ENCODE measurements at places on chromosomes 2 and 18.

GRCh38 chr2:69309351-69310110 lies 77.5 kb downstream of the GFPT1 start:
- DNase-seq = no peak

DNA sequence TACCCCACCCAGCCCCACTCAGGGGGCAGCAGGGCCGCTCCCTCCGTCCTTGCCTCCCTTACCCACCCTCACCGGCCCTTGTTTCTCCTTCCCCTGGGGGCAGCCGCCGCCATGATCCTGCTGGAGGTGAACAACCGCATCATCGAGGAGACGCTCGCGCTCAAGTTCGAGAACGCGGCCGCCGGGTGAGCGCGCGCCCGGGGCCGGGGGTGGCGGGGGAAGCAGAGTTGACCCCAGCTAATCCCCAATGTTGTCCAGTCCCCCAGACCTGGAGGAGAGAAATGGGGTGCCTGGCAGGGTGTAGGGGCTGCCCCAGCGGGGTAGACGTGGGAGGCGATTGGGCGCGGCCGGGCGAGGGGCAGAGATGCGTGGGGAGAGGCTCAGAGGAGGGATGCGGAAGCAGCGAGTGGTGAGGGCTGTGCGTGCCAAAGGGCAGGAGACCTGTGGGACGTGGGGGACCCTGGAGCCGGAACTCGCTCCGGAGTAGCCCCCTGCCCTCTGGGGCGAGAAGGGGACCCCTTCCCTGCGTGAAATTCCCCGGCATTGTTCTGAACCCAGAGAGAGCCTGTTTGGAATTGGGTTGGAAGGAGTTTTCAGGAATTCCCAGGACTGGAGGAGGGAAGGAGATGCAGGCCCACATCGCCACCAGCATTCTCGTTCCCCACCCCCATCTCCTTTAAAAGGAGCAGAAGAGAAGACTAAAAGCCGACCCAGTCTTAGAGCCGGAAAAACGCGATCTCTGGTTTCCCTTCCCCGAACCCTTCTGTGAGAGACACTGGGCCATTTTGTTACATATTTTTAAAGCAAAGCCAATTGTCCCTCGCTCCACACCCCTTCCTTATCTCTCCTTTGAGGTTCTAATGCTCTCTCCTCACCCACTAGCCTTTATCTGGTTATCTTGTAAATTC lies 625 bp downstream of the ARPC2 start:
- peak; percentile 58 for DNase-seq

DNA sequence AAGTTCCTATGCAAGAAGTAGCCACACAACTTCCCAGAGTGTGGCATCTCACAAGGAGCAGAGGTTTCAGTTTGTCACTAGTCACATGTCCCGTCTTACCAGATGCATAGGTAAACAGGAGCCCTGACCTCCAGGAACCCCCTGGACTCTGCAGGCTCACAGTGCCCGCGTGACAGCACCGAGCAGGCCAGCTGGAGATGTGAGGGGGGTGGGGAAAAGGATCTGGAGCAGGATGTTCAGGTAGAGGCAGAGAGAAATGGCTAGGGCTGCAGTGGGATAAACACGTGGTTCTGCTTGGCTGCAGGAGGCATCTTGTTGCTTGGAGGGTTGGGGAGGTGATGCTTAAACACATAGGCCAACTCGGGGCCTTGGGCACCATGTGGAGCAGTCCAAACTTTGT lies 54.2 kb downstream of the IMPA2 start:
- no peak for DNase-seq

GRCh38 chr2:121015971-121016485 lies 269.0 kb downstream of the TFCP2L1 start:
- no peak for DNase-seq

DNA sequence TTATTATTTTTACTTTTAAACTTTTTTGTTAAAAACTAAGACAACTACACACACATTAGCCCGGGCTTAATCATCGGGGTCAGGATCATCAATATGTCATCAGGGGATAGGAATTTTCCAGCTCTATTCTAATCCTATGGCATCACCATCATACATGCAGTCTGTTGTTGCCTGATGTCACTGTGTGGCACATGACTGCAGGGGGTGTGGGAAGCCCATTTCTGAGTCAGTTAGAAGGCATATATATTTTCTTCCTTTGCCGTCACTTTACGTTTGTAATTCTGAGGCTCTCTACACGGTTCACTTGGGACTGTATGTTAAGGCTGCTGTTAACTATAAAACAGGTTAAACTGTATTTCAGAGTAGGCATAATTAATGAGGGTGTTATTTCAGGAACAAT lies 144.4 kb upstream of the ITGA6 start:
- DNase-seq = no peak

GRCh38 chr2:221166292-221166691 lies 405.8 kb downstream of the EPHA4 start:
- DNase-seq = no peak

- DNase-seq = no peak
Observed at GRCh38 chr2:220593526-220593925, 966.1 kb downstream of the SLC4A3 start.

GRCh38 chr18:6203791-6204190 lies 210.9 kb downstream of the L3MBTL4 start:
- no peak for DNase-seq

GRCh38 chr18:80009661-80010550 lies 21.5 kb upstream of the TXNL4A start:
- no peak for DNase-seq

GRCh38 chr2:100260712-100261620 lies 61.3 kb downstream of the LONRF2 start:
- DNase-seq = no peak

DNA sequence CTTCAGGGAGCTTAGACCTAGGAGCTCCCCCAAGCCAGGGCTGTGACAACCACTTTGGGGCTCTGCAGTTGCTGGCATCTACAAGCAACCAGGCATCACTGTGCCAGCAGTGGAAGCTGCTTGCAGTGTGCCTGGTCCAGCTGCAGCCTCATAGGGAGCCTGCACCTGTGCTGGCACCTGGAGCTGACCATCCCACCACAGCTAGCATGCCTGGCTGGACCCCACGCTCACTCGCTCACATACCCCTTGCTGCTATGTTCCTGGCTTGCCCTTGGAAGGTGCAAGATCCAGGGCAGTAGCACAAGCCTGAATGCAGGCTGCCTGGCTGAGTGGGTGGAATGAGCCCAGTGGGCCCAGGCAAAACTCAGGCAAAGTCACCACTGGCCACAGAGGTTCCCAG lies 82.5 kb downstream of the ZNF804A start:
- DNase-seq = no peak

GRCh38 chr2:217988840-217989204 lies 14.0 kb downstream of the TNS1 start:
- DNase-seq = no peak

GRCh38 chr2:25724756-25725155 lies 51.4 kb upstream of the DTNB start:
- no peak for DNase-seq

GRCh38 chr2:19369341-19369955 lies 11.0 kb upstream of the OSR1 start:
- no peak for DNase-seq

- DNase-seq = no peak
Observed at GRCh38 chr2:185006481-185006880, 408.2 kb downstream of the ZNF804A start.

DNA sequence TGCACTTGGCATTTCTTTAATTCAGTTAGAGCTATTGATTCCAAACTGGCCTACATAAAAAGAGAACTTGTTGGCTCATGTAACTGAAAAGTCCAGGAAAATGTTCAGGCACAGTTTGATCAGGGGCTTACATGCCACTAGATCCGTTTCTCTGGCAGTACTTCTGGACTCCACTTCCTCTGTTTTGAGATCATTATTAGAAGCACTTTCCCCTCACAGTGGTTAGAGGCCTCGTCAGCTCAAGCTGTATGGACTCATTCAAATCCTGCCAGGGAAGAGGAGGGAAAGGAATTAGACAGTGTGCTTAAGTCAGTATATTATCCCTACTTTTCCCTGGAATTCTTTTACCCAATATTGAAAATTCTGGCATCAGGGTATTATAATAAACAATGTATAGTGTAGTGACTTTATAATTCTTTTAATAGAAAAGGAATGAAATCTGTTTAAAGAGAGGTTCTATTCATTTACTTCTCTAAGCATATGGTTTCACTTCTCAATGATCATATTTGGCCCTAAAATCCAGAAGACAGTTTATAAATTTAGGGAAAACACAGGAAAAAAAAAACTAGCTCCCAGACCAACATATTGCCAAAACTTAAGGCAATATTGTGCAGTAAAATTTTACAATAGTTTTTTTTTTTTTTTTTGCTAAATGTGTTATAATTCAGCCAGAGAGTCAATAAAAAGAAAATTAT lies 92.0 kb downstream of the ARMC9 start:
- DNase-seq = no peak

DNA sequence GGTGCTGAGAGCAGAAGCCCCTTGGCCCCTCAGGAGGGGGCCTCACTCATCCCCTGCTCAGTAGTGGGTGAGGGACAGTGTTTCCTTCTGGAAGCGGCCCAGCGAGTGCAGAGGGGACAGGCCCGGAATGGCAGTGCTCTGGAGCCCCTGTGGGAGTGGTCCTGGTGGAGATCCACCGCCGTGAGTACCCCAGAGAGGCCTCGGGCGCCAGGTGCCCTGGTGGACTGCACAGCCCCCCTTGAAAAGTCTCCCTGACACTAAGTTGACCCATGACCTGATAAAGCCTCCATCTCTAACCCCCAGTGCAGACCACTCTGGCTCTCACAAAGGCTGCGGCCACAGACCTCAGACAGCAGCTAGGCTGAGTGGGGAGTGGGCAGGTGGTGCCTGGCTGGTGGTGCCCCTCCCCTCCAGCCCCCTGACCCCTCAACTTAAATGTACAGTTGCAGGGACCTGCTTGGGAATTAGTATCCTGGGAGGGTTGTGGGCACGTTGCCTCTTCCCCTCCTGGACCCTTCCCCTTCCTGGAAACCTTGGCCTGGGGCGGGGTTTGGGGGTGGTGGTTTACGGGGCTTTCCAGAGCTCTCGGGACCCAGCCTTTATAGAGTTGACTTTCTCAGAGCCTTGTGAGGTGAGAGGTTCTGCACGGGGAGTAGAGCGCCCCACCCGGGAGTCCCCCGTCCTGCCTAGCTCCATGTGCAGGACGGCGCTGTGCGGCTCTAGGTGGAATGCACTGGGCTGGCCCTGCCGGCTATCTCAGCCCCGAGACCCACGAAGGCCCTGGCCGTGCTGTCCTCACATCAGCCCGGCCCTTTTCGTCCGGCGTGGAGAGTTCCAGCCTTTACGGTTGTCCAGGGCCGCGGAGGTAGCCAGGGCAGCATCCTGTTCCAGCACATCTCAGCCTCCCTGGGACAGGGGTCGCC lies 62.7 kb downstream of the RTP5 start:
- DNase-seq = no peak

Measured in stimulated activated CD4-positive, alpha-beta T cell treated with anti-CD3 and anti-CD28 coated beads, TNF-alpha, amount 100 ng/mL, for 48 hours (primary cell).